ENCODE measurements at places on chromosomes 6 and 20. TPM values are rescaled to one million over a fixed set of nuclear protein-coding genes. Genes with fewer than 3 reads are reported as not detected.

Gene GSTA1
- total RNA-seq, result not detected

Gene SF3B5
- 211 TPM for total RNA-seq

Gene BIRC7
- not detected for total RNA-seq

Gene CGA
- not detected for total RNA-seq

Gene BMP5
- total RNA-seq, result not detected

Gene GPR63
- 0.42 TPM for total RNA-seq

Gene HTR1E
- not detected for total RNA-seq

Gene CTCFL
- not detected for total RNA-seq

Gene ERVFRD-1
- not detected for total RNA-seq

Gene PDE7B
- 1.4 TPM for total RNA-seq

Gene PI16
- not detected for total RNA-seq

Gene TNNC2
- total RNA-seq, result 0.79 TPM

Gene GPX5
- total RNA-seq, result not detected

Gene WFDC2
- total RNA-seq, result not detected

Gene IMPG1
- not detected for total RNA-seq

Gene SNAP91
- not detected for total RNA-seq

Gene THEMIS
- not detected for total RNA-seq

Gene DNPH1
- total RNA-seq, result 52.5 TPM

Gene FBXO5
- total RNA-seq, result 9.5 TPM

Gene TMEM244
- total RNA-seq, result not detected

Gene SNPH
- 2.6 TPM for total RNA-seq

Gene CAGE1
- 0.47 TPM for total RNA-seq

All from MCF 10A (cell line).